ENCODE measurements at places on chromosomes 4 and X.
A peak's percentile ranks its signal among the peaks of the same experiment; 100 is the strongest.

- no peak for DNase-seq
These were observed 61.6 kb upstream of the TEX13A start for GRCh38 chrX:105282077-105282476.

- no peak for DNase-seq
These were observed 10.0 kb downstream of the ETFDH start for GRCh38 chr4:158682066-158682465.

- DNase-seq: no peak
These were observed 751 bp upstream of the RGS12 start for GRCh38 chr4:3291969-3292570.

GRCh38 chrX:153320555-153321184, 897 bp downstream of the PNMA6F start:
- DNase-seq: no peak

DNA sequence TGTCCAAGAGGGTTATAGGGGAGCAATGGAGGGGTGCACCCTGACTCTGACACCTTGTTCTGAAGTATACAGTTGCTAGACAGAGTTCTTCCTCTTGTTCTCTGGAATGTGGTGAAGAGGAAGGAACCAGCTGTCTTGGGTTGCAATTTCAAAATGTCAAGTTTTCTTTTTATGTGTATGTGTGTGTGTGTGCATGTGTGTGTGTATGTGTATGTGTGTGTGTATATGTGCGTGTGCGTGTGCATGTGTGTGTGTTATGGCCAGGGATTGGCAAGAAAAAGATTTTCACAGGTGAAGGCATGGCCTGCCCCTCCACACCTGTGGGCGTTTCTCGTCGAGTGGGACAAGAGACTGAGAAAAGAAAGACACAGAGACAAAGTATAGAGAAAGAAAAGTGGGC, 81.6 kb upstream of the ADGRA3 start:
- no peak for DNase-seq

DNA sequence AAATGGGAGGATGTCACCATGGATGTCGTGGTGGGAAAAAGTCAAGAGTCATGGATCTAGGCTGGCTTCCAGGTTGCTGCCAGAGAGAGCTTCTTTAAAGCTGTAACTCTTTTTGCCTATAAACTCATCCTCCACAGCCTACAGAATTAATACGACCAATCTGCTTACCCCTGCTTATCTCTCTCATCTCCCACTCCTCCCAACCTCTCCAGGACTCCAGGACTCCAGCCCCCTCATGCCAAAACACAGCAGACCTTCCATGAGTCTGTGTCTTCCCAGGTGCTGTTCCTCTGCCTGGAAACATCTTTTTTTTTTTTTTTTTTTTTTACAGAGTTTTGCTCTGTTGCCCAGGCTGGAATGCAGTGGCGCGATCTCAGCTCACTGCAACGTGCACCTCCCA, 15.3 kb upstream of the SLC10A4 start:
- no peak for DNase-seq

- no peak for DNase-seq
These were observed 216.5 kb downstream of the PDHA2 start for GRCh38 chr4:96056346-96056934.

- DNase-seq: no peak
These were observed 166.4 kb downstream of the TSPAN5 start for GRCh38 chr4:98491899-98492559.

DNA sequence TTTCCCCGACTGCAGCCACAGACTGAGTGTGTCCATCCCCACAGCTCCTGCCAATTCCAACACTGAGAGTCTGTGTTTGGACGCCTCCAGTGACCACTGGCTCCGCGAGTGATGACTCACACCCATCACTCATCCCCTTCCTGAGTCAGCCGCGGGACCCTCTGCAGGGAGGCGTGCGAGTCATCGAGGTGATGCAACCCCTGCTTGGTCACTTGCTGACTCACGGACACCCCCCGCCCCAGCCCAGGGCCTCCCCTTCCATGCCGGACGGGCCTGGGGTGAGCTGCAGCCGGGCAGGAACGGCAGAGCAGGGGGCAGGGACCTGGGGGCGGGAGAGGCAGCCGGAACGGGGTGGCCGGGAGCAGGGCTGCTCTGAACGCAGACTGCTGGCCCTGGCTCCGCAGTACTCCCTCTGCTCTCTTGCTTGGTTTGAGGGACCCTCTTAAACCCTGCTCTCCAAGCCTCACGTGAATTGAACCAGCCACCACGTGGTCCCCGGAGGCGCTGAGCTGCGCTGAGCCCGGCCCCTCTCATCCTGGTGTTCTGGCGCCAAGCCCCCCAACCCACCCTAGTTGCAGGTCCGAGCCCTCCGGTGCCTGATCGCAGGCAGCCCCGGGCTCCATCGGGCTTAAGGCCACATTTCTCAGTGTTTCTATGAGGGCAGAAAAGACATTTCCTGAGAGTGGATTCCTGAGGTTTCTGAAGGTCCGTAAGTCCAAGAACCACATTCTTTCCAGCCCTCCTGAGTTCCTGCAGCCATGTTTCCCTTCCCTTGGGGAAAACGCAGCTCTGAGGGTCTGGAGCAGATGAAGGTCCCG, 32.4 kb downstream of the FGFRL1 start:
- no peak for DNase-seq

GRCh38 chr4:159146488-159146887, 43.6 kb downstream of the RAPGEF2 start:
- peak; percentile 60 for DNase-seq

DNA sequence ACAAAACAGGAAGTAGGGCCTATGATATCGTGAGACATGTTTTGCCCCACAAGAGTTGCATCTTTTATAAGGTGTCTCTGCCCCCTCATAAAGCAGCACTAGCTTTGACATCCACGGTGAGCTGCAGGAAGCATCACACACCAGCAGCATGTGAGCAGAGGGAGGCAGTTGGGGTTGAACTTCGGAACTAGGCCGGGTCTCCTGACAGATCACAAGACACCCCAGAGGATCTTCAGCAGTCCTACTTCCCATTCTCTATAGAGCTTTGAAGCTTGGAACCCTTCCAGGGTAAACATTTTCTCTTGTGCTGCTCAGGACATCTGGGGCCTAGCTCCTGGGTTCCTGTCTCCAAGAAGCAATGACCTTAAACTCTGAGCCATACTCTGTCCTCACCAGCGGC, 27.5 kb downstream of the YY2 start:
- DNase-seq: peak; percentile 1

GRCh38 chr4:168451744-168452390, 28.4 kb downstream of the DDX60L start:
- DNase-seq: no peak

DNA sequence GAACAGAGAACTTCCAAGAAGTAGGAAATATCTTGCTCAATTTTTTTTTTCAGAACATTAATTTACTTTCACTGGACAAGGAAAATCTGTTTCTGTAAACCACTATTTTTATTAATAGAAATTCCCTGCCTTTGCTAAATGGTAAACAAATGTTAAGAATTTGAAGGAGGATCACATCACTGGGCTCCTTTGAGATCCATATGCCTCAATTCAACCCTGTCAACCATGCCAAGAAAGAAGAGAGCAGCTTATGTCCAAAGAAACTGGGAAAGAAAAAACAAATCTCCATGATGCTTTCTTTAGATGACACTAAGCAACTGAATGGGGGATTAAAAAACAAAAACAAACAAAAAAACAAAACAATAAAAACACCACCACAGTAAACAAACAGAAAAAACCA, 47.7 kb downstream of the LNX1 start:
- DNase-seq: no peak

DNA sequence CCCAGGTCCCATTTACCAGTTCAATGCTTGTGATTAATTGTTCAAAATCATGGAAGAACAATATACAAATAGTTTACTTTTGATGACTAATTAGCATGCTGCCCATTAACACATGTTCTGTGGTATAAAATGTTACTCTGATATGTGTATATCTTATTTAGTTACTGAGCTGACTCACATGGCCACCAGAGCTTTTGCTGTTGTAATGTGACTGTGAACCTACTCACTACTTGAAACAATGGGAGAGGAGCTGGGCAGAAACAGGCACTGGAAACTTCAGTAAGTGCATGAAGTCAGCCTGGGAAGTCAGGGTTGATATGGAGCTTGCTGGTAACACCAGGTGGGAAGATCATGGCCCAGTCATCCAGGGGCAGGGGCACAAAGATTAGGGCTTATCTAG, 72.7 kb upstream of the MAD2L1 start:
- DNase-seq: no peak

DNA sequence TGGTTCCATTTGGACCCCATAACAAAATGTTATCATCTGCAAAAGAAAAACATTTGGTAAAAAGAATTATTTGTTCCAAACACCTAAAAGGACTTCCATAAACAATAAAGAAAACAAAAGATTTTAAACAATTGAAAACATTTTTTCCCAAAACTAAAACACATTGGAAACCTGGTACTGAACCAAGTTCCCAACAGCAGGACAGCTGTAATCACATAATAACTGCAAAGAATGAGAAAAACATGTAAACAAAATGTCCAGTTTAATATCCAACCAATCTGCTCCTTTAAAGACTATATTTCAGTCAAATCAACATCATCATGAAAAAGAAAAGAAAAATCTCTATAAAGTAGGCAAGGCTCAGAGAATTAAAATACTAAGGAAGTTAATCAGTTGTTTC, 36.3 kb downstream of the PRDM5 start:
- no peak for DNase-seq

- DNase-seq: no peak
These were observed 262.0 kb downstream of the IL15 start for GRCh38 chr4:141898346-141898745.

DNA sequence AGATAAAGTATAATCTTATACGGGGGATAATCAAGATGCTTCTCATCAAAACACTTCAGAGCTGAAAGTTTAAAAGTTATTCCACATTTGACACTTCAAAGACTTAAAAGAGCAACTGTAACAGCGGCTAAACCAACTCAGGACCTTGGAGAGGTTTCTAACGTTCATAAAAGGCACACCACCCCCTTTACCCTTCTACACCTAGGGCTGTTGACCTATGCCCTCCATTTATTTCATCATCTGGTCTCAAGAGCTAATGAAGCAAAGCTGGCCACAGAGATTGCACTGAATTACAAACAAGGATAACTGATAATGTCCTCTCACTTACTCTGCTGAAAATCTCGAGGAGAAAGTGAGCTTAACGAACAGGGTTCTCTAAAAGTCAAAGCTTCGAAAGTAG, 1.1 kb upstream of the RPS6KA6 start:
- DNase-seq: no peak

- DNase-seq: no peak
These were observed 88.6 kb downstream of the APBB2 start for GRCh38 chr4:41125558-41126311.

GRCh38 chrX:74923942-74924448, 1.3 kb downstream of the NEXMIF start:
- no peak for DNase-seq

DNA sequence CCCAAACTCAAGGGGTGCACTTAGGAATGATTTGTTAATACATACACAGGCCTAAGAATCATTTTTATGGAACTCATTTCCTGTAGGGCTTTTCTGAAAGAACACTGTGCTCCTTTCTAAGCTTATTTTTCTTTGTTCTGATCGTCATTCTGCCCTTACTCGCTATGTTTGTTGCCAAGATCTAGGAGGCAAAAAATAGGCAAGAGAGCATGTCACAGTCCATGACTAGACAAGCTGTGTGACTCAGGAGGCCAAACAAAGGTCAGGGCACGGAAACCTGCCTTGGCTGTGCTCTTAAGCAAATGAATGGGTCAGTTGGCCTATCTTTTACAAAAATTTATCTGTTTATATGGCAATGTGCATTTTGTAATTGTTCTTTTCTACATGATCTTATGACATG, 42.5 kb upstream of the C1GALT1C1 start:
- no peak for DNase-seq

DNA sequence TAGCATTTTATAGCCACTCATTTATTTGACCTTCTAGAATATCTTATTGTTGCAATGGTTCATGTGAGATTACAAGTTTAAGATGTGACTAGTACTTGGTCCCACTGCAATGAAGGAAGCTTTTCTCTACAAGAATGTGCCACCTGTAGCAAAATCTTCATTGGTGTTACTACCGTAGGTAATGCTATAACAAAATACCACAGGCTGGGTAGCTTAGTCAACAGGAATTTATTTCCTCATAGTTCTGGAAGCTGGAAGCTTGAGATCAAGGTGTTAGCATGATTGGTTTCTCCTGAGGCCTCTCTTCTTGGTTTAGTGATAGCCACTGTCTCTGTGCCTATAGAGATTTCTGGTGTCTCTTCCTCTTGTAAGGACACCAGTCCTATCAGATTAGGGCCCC, 441.0 kb downstream of the GPM6A start:
- no peak for DNase-seq

- no peak for DNase-seq
These were observed 11.7 kb upstream of the SHOX start for GRCh38 chrX:618761-619450.

DNA sequence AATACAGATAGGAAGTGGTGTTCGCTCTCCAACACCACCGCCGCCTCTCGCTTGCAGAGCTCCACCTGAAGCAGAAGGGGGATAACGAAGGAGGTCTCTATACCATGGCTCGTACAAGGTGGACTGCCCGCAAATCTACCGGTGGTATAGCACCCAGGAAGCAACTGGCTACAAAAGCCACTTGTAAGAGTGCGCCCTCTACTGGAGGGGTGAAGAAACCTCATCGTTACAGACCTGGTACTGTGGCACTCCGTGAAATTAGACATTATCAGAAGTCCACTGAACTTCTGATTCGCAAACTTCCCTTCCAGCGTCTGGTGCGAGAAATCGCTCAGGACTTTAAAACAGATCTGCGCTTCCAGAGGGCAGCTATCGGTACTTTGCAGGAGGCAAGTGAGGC, 5.2 kb upstream of the BMP15 start:
- DNase-seq: no peak

- no peak for DNase-seq
These were observed 227.3 kb upstream of the NOCT start for GRCh38 chr4:138788267-138788790.

- no peak for DNase-seq
These were observed 135.4 kb upstream of the NKX1-1 start for GRCh38 chr4:1541449-1542225.

GRCh38 chr4:1809754-1810502, 16.8 kb downstream of the FGFR3 start:
- DNase-seq: peak; percentile 73

Data from NCI-H2171 treated with DMSO at 0.1 percent for 48 hours (cell line).